Natural killer cell (primary cell): ENCODE measurements at places on chromosomes 16 and 17. TPM values are rescaled to one million over a fixed set of nuclear protein-coding genes. Genes with fewer than 3 reads are reported as not detected.

DNA sequence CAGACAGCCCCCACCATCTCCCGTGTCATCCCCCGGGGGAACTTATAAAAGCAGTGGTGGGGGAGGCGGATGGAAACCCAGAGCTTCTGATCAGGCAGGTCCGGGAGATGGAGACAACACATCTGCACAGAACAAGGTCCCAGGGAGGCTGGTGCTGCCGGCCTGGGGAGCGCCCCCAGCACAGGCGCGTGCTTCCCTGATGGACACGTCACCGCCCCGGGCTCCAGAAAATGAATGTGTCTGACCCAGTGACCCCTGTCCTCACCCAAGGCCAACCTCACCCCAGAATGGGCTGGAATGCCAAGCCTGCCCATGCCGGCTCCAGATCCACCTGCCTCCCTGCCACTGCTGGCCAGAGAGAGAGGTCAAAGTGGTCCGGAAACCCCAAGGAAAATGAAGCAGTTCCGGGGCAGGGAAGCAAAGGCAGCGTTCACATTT, 12.5 kb downstream of the SLC7A5 start:
- DNase-seq, result no peak

DNA sequence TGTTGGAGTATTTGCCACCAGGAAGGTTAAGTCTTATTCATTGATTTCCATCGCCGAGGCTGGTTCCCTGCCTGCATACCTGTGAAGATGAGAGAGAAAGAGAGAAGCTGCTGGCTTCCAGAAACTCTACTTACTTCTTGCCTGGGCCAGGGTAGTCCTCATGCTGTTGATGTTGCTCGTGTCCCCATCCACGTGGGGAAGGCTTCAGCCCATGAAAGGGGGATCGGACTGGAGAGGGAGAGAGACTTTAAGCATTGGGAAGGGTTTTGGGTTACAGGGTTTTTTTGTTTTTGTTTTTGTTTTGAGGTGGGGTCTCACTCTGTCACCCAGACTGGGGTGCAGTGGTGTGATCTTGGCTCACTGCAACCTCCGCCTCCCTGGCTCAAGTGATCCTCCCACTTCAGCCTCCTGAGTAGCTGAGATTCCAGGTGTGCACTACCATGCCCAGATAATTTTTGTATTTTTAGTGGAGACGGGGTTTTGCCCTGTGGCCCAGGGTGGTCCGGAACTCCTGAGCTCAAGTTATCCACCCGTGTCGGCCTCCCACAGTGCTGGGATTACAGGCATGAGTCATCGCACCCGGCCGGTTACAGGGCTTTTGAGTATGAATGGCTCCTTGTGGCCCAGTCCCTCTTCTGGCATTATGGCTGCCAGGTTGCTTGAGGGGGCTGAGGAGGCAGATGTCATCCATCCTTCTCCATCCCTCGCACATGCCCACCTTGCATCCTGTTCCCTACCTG, 26.6 kb downstream of the ITGB3 start:
- no peak for DNase-seq

DNA sequence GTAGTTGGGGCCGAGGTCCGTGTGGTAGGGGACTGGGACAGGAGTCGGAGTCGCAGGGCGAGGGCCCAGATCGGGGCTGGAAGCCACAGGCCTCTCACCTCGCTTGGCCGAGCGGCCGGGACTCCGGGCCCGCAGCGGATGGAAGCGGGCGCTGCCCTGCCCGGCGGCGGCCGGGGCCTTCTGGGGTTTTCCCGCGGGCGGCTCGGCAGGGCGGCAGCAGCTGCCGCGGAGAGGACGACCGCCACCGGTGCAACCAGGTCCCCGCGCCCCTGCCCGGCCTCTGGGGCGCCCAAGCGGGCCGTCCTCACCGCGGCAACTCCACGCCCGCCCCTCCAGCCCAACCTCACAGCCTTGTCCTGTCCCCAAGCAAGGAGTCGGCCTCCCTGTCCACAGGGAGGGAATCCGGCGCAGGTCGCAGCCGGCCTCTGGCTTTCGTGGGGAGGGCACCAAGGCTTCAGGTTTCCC, 15.6 kb upstream of the UTP6 start:
- no peak for DNase-seq

DNA sequence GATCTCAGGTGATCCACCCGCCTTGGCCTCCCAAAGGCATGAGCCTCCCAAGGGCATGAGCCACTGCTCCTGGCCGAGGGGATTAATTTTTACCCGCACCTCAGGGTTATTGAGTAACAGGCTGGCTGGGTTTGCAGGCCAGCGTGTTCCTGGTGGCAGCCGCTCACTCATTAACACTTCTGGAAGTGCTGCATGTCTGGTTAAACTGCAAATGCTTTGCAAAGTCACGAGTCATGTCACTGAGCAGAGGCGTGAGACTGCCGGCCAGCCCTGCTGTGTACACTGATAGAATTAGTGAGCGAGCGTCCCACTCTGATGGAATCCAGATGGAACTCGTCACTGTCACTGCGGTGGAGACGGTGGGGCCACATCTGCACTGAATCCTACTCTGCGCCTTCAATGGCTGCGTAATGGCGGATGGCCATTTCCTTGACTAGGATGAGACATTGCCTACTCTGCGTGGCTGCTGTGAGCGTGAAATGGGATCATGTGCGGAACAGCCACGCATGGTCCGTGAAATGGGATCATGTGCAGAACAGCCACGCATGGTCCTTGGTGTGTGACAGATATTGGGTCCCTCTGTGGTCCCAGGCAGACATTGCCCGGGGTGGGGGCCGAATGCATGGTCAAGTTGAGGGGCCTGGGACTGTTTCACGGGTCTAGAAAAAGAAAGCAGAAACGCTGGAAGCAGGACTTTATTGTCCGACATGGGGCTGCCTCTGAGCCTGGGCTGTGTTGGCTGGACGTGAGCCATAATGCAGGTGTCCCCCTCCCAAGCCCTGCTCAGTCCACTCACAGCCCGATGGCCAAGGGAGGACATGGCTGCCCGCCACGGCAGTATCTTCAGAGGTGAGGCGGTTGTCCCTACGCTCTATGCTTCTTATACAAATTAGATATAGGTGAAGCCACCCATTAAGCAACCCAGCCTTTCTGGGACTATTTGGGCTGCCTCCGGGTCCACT, 740 bp upstream of the SLC5A10 start:
- DNase-seq, result no peak

- DNase-seq, result no peak
Observed at GRCh38 chr16:67702130-67702529, 17.0 kb downstream of the GFOD2 start.

- no peak for DNase-seq
Observed at GRCh38 chr17:82164853-82165252, 47.8 kb downstream of the CCDC57 start.

DNA sequence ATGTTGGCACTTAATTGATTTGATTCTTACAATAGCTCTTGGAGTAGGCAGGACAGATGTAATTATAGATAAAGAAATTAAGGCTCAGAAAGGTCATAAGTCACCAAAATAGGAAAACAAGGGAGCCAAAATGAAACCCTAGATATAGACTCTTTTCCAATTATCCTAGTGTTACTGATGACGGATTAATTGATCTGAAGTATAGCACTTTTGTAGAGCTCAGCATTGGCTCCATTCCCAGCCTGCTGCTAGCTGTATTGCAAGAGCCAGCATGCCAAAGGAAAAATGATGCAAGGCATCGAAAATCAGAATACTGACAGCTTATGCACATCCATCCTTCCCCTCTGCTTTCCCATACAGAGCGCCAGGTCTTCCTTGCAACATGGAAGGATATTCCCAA, 21.6 kb upstream of the RASL10B start:
- DNase-seq, result no peak

GRCh38 chr17:9032151-9032550, 10.8 kb downstream of the NTN1 start:
- no peak for DNase-seq

DNA sequence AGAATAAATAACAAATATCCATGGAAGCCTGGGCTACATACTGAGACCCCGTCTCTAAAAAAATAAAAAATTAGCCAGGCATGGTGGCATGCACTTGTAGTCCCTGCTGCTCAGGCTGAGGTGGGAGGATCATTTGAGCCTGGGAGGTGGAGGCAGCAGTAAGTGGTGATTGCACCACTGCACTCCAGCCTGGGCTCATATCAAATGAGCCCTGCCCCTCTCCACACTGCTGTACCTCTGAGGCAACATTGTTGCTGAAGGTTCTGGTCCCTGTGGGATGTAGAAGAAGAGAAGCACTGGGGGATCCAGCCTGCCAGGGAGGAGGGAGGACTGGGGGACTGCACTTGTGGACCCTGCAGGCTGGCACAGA, 11.4 kb upstream of the ARHGAP23 start:
- DNase-seq, result no peak

- DNase-seq, result no peak
Observed at GRCh38 chr16:71885261-71885650, 1.3 kb upstream of the ZNF821 start.

GRCh38 chr16:64730261-64730660, 391.6 kb downstream of the CDH11 start:
- DNase-seq, result no peak

GRCh38 chr16:19344224-19344801, 58.8 kb downstream of the CLEC19A start:
- no peak for DNase-seq

- no peak for DNase-seq
Observed at GRCh38 chr17:16282522-16282921, 65.5 kb downstream of the PIGL start.

GRCh38 chr16:64926476-64926875, 195.4 kb downstream of the CDH11 start:
- DNase-seq, result no peak

DNA sequence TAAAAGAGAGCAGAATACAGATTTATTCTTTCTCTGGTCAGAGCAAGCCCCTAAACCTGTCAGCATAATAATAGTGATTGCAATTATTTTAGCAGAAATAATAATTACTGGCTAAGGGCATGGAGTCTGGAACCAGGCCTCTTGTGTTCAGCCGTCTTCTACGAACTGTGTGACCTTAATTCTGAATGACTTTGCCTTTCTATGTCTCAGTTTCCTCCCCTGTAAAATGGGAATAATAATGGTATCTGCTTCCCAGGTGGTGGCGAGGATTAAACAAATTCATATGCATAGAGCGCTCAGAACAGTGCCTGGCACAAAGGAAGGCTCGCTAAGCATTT, 33.4 kb downstream of the RAB11FIP4 start:
- DNase-seq, result no peak

- DNase-seq, result no peak
Observed at GRCh38 chr16:58435779-58436178, 43.5 kb downstream of the GINS3 start.

DNA sequence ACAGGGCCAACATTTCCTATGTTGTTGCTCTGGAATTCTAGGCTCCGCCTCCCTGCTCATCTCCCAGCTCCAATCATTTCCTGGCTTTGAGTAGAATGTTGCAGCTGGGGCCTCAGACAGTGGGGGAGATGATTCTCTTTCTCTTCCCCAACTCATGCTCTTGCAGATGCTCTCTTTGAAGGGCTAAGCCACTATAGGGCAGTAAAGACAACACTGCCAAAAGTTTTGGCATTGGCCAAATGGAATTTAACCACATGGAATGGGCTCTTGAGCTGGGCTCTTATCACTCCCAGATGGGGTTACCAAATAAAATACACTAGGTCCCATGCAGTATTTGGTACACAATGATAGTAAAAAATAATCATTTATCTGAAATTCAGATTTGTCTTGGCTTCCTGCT, 19.6 kb upstream of the EFCAB13 start:
- no peak for DNase-seq

- DNase-seq, result peak; percentile 81
Observed at GRCh38 chr17:8894673-8895578, 27.5 kb upstream of the PIK3R6 start.

GRCh38 chr17:81414756-81415516, 19.7 kb downstream of the BAHCC1 start:
- no peak for DNase-seq

DNA sequence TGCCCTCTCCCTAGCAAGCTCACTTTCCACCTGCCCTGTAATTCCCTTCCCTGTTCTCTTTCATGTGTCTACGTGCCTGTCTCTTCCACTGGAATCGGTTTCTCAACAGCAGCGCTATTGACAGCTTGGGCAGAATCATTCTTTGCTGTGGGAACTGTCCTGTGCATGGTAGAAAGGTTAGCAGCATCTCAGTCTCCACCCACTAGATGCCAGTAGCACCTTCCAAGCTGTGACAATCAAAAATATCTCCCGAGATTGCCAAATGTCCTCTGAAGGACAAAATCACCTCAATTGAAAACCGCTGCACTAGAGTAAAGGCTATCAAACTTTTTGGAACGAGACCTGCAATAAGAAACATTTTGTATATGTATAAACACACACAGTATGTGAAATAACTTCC, 41.6 kb upstream of the KSR1 start:
- no peak for DNase-seq

DNA sequence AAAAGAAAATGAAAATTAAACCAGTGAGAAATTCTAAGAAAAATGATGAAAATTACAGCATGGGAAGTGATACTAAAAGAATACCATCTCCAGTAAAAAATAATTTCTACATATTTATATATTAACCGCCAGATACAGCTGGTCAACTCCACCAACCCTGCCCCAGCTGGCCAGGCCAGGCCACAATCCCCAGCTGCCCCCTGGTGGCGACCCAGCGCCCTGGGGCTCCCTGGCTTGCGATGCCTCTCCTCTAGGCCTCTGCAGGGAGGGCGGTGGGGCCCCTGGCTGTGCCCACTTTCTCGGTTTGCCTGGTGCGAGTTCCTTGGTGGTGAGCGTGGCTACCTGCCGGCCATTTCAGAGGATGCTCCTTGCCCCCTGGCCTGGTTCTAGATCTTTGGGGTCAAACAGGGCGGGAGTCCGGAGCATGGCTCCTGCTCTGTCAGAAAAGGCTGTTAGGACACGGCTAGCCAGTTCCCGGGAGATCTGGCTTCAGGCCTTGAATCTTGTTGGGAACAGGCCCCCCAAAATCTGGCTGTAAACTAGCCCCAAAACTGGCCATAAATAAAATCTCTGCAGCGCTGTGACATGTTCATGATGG, 14.5 kb downstream of the GLIS2 start:
- peak; percentile 83 for DNase-seq

FNDC8 gene
- total RNA-seq, result not detected

EFCAB3 gene
- total RNA-seq, result not detected

ABCA9 gene
- total RNA-seq, result 1.2 TPM

BICDL2 gene
- not detected for total RNA-seq

CD300E gene
- total RNA-seq, result 8.9 TPM

FSCN2 gene
- total RNA-seq, result 1.0 TPM

TNP2 gene
- total RNA-seq, result not detected

TEKT1 gene
- total RNA-seq, result not detected
